ENCODE measurements at places on chromosomes 4 and X.

- H3K4me3 ChIP-seq, result no peak overlapping the region
- H3K4me1 ChIP-seq, result no peaks in the 10 kb centered on the region
- no peaks in the 10 kb centered on the region for H3K36me3 ChIP-seq
- H3K27me3 ChIP-seq, result no peaks in the 10 kb centered on the region
- no peak overlapping the region for H3K27ac ChIP-seq
These were observed 295.4 kb downstream of the TRIML1 start for GRCh38 chr4:188434643-188435042.

DNA sequence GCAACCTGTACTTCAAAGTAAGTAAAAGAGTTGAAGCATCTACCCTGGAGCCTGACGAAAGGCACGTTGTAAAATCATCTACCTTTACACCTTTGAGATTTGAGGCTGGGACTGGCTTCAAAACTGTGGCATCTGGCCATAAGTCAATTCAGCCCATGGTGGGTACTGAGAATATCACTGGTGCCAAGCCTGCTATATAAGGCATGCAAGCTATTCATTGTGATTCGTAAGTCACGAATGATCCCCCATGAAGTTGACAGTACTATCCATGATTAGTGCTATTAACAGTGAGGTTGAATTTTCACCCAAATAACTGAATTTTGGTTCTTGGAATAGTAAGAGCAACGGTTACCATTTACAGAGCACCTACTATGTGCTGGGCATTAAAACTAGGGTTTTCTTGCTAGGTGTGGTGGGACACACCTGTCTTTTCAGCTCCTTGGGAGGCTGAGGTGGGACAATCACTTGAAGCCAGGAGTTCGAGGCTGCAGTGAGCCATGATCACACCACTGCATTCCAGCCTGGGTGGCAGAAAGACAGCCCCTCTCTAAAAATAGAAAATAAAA lies 39.8 kb downstream of the IRF2 start:
- DNase-seq, result no peak
- H3K27me3 ChIP-seq, result no peaks in the 10 kb centered on the region
- no peaks in the 10 kb centered on the region for H3K4me1 ChIP-seq
- no peak overlapping the region for H3K27ac ChIP-seq
- H3K36me3 ChIP-seq, result no peaks in the 10 kb centered on the region
- H3K4me3 ChIP-seq, result no peak overlapping the region

- no peak for DNase-seq
- H3K4me1 ChIP-seq, result no peaks in the 10 kb centered on the region
- H3K4me3 ChIP-seq, result no peak overlapping the region
- H3K27ac ChIP-seq, result no peak overlapping the region
These were observed 1999.4 kb upstream of the AGA start for GRCh38 chr4:179441596-179441995.

DNA sequence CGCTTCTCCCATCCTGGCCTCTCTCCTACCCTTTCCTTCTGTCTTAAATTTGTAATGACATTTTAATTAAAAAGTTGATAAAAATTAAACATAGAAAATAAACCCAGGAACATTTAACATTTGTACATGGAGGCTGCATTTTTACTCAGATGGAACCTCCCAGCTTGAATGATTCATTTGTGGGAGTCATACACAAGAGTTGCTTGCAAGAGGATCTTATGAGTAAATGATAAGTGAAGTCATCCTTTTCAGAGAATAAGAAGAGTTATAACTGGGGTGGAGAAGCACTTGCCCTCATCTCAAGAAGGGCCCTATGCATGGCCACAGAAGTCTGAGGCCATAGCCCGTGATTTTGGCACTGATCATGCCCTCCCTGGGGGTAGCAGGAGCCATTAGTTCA lies 482.9 kb upstream of the BOD1L1 start:
- no peaks in the 10 kb centered on the region for H3K4me1 ChIP-seq
- H3K36me3 ChIP-seq, result no peaks in the 10 kb centered on the region
- no peak for DNase-seq
- H3K27me3 ChIP-seq, result no peaks in the 10 kb centered on the region
- no peak overlapping the region for H3K27ac ChIP-seq
